ENCODE measurements at places on chromosomes 5 and 9. TPM values are rescaled to one million over a fixed set of nuclear protein-coding genes. Genes with fewer than 3 reads are reported as not detected.

Gene WNK2
- total RNA-seq, result 4.8 TPM

Gene HTR1A
- not detected for total RNA-seq

Gene FANCG
- total RNA-seq, result 13.8 TPM

Gene EQTN
- total RNA-seq, result 1.4 TPM

Gene CCIN
- total RNA-seq, result 0.13 TPM

Gene TLX3
- not detected for total RNA-seq

Gene HAPLN1
- total RNA-seq, result 0.19 TPM

Gene RIOK2
- total RNA-seq, result 23.3 TPM

Gene PIP5K1B
- total RNA-seq, result 10.1 TPM

Gene KCNT1
- not detected for total RNA-seq

Gene NPDC1
- total RNA-seq, result 189 TPM

Gene PHF24
- total RNA-seq, result 0.98 TPM

Gene LCN1
- total RNA-seq, result not detected

Gene SLC45A2
- total RNA-seq, result 0.22 TPM

Gene CDC37L1
- total RNA-seq, result 24.7 TPM

Gene FOXD4L4
- 0.31 TPM for total RNA-seq

Gene GPR150
- 0.16 TPM for total RNA-seq

Gene PCDHA9
- total RNA-seq, result 0.85 TPM

Gene SPATA31D4
- not detected for total RNA-seq

Measured in kidney (tissue), 22 donors.